Esophagus squamous epithelium (tissue), 5 donors: ENCODE measurements at places on chromosomes 16 and 17.

DNA sequence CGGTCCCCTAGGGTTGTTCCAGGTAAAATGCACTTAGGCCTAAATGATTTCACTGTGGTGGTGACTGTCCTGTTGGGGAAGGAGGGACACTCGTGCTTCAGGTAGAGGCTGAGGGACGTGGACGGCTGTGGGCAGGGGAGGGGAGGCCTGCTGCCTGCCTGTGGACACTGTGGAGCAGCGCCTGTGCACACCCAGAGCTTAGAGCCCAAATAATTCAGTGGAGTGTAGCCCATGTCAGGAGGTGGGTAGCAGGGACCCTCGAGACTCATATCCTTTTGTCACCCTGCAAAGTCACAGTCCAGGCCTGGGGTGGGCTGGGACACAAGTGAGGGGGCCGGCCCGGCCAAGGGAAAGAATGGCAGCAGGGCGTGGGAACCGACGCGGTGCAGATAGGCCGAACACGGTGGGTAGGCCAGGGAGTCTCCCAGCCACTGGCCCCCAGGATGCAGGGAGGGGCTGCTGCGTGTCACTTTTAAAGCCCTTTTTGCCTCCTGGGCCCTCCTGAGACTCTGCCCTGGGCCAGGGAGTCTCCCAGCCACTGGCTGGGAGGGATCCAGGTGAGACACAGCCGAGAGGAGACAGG is 733 bp upstream of the NHERF2 start:
- no peak for DNase-seq

DNA sequence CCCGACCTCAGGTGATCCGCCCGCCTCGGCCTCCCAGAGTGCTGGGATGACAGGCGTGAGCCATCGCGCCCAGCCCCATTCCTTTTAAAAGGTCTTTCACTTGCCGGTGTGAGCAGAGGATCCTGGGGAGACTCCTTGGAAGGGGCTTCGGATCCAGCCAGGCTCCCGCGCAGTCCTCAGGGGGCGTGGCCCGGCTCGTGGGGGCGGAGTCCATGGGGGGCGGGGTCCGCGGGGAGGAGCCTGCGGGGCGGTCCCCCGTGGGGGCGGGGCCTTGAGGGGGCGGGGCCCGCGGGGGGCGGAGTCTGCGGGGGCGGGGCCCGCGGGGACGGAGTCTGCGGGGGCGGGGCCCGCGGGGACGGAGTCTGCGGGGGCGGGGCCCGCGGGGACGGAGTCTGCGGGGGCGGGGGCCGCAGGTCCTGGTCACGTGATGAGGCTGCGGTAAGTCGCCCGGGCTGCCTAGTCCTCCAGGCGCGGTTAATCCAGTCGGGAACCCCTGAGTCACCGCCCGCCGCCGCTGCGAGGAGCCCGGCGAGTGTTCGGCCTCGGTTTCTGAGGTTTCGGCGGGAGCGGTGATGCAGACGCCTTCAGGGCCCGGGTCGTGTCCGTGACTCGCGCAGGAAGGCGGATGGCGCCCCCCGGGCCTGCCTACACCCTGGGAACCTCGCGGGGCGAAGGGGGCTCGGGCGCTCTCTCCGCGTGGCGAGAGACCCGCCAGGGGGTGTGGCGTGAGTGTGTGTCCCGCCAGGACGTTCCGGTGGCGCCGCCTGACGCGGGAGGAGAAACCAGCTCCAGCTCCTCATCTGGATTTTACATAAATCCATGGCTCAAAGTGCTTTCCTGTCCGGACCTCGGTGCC is 23.6 kb upstream of the ABR start:
- no peak for DNase-seq

DNA sequence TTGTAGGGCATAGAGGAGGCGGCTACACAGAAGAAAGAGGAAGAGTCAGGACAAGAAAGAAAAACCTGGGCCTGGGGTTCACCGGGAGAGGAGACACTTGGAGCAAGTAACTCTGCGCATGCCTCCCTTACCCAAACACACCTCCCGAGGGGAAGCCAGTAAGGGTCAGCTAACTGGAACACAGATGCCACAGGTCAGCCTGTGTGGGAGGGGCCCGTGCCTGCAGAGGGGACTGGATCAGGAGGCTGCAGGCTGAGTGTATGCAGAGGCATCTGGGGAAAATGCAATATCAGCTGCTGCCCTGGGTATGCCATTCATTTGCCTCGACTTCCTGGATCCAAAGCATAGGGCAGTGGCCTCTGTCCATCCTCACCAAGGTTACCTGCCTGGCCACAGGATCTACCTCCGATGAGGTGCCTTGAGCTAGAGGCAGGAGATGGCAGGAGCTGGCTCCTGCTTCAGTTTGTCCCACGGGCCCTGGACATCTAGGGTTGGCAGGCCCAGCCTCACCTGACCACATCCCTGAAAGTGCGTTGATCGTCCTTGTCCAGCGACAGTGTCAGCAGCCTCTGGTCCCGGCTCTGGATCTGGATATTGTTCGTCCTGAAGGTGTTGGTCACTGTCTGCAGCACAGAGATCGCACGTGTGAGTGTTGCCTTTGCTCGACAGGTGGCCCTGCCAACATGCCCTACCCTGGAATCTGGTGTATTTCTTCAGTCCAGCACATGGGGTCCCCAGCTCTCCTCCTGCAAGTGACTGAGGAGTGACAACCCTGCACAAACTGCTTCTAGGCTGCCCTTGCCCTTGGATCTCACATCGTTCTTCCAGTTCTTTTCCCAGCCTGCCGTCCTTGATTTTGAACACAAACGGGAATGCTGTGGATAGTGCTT is 4.6 kb upstream of the MFSD6L start:
- no peak for DNase-seq

DNA sequence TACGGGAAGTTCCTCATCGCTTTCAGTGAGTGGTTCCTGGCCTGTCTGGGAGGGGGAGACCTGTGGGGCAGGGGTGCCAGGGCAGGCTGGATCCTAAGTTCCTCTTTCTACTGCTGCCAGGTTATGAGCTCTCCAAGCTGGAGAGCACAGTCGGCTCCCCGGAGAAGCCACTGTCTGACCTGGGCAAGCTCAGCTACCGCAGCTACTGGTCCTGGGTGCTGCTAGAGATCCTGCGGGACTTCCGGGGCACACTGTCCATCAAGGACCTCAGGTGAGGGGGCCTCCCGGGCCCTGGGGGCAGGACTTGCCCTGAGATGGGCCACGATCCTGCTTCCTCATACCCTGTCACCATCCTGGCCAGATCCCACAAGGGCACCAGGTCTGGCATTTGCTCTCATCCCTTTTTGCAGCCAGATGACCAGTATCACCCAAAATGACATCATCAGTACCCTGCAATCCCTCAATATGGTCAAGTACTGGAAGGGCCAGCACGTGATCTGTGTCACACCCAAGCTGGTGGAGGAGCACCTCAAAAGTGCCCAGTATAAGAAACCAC is 5.1 kb downstream of the PRSS8 start:
- no peak for DNase-seq

- no peak for DNase-seq
Observed at GRCh38 chr17:49022391-49022941, 25.3 kb downstream of the IGF2BP1 start.

GRCh38 chr17:35449371-35449931 is 885 bp upstream of the SLFN13 start:
- DNase-seq: no peak

GRCh38 chr17:3993493-3994220 is 29.4 kb upstream of the ATP2A3 start:
- no peak for DNase-seq

GRCh38 chr16:79069633-79070032 is 530.9 kb downstream of the MAF start:
- DNase-seq: no peak

DNA sequence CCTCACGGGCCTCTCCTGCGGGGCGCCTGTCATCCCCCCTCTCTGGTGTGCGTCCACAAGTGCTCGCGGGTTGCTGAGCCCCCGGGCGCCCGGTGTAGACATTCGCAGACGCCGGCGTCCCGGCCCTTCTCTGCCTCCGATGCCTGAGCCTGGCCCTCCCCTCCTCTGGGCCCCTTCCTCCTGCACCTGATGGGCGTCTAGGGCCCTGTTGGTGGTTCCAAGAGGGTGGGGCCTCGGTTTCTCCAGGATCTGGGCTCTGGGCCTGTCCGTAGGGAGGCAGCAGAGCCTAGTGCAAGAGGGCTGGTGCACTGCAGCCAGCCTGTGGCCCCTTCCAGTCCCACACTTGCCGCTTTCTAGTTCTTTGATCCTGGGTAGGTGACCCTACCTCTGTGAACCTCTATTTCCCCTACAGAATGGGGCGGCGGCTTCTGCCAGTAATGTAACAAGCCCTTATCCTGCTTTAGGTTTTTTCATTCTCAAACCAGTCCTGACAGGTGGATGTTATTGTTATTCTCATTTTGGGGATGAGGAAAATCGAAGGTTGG is 623 bp downstream of the E4F1 start:
- no peak for DNase-seq
